ENCODE measurements at places on chromosomes 7 and 10.

DNA sequence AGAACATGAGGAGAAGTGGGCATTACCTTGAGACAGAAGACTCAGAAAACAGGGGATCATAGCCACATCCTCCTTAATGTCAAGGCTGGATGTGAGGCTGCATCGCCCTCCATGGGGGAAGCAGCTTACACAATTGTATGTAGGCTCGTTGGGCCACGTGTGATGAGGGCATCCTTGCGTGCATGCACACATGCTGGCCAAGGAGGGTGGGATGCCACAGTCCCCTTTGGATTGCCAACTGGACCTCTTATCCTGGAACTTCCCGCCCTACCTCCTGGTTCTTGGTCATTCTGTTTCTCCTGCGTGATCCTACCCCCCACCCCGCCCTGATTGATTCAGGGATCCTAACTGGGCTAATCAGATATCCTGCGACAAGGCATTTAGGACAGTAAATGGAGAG lies 102.0 kb downstream of the PRKAG2 start:
- no peak for DNase-seq

GRCh38 chr7:156832195-156832877 lies 60.6 kb downstream of the LMBR1 start:
- no peak for DNase-seq

DNA sequence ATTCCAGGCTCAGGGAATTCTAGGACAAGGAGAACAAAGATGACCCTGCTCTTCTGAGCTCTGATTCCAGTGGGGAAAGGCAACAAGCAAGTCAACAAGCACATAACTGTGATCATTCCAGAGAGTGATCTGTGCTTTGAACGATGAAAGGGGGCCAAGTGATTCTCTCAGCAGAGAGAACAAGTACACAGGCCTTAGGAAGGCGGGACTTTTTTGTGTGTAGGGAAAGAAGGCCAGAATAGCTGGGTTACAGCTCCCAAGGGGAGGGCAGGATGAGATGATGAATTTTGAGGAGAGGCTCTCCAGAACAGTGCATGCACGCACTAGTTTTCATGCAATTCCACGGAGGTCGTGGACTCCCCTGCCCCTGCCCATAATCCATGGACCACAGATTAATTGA lies 565.2 kb downstream of the SDK1 start:
- DNase-seq = no peak

- no peak for DNase-seq
Measured at GRCh38 chr10:63462442-63462841, 3.3 kb downstream of the JMJD1C start.

- no peak for DNase-seq
Measured at GRCh38 chr7:97272237-97272975, 154.9 kb downstream of the SDHAF3 start.

GRCh38 chr7:157470017-157470322 lies 133.2 kb downstream of the DNAJB6 start:
- DNase-seq = no peak

DNA sequence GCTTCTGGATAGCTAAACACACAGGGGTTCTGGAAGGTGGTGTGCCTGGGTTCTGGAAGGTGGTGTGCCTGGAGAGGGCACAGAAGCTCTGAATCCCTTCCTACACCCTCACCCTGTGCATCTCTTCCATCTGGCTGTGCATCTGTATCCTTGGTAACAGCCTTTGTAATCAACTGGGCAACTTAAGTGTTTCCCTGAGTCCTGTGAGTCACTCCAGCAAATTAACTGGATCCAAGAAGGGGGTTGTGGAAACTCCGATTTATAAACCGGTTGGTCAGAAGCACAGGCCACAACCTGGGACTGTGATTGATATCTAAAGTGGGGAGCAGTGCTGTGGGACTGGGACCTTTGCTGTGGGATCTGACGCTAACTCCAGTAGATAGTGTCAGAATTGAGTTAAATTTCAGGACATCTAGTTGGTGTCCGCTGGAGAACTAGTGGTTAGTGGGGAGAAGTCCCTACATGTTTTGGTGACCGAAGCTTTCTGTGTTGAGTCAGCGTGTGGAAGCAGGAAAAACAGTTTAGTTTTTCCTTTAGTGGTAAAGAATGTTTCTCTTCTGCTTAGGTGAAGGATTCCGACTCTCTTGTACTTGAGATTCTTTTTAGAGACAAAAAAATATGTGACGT lies 228.1 kb downstream of the BMPER start:
- DNase-seq = no peak
